Chondrocyte (in vitro differentiated cells): ENCODE measurements at places on chromosomes 2 and 18. TPM values are rescaled to one million over a fixed set of nuclear protein-coding genes. Genes with fewer than 3 reads are reported as not detected.

DNA sequence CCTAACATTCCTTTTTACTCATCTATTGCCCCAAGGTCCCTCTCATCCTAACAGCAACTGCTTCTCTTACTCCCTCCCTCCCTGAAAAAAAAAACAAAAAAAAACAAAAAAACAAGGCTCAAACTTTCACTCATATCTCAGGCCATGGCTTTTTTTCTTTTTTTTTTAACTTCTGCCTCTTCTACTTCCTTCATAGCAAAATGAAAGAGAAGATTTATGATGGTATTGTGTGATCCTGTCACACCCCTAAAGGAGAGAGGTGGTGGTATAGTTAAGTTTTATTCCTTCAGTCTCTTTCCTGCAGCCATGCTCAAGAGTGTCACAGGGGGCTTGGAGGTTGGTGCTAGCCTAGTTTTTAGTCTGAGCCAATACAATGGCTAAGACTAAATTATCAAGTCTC, 21.5 kb upstream of the EPC2 start:
- H3K27ac ChIP-seq = no peak overlapping the region
- H3K4me1 ChIP-seq = no peaks in the 10 kb centered on the region
- H3K4me3 ChIP-seq = no peak overlapping the region
- no peak for DNase-seq
- H3K27me3 ChIP-seq = no peaks in the 10 kb centered on the region
- H3K36me3 ChIP-seq = no peaks in the 10 kb centered on the region

DNA sequence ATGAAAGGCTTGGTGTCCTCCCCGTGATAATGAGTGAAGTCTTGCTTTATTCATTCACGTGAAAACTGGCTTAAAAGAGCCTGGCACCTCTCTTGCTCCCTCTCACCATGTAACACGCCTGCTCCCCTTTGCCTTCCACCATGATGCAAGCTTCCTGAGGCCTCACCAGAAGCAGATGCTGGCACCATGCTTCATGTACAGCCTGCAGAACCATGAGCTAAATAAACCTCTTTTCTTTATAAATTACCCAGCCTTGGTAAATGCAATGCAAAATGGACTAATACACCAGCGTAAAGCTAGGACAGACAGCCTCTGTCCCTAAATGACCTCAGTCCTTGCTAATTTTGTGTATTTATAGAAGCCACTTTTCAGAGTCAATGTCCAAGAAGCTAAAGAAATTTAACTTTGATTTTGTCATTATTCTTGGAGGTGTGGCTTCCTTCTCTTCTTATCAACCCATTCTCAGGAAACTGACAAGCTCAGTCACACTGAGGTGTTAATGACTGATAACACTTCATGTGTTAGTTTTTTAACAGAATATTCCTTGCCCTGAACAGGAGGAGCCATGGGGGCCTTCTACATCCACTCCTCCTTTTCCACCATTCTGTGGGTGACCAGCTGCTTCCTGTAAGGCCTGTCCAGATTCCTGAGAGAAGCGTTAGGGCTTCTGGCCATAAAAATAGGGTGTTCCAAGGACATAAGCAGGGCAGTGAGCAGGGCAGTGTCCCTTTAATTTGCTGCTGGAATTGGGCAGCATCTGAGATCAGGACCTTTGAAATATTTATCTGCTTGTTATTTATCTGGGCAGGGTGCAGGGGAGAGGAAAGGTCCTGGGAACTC, 38.0 kb upstream of the EPAS1 start:
- DNase-seq = no peak
- H3K36me3 ChIP-seq = no peaks in the 10 kb centered on the region
- peaks cover 7% of the 10 kb centered on the region for H3K4me1 ChIP-seq
- H3K27ac ChIP-seq = peak overlapping the region; percentile 46
- H3K27me3 ChIP-seq = peaks cover 2% of the 10 kb centered on the region
- no peak overlapping the region for H3K4me3 ChIP-seq

DNA sequence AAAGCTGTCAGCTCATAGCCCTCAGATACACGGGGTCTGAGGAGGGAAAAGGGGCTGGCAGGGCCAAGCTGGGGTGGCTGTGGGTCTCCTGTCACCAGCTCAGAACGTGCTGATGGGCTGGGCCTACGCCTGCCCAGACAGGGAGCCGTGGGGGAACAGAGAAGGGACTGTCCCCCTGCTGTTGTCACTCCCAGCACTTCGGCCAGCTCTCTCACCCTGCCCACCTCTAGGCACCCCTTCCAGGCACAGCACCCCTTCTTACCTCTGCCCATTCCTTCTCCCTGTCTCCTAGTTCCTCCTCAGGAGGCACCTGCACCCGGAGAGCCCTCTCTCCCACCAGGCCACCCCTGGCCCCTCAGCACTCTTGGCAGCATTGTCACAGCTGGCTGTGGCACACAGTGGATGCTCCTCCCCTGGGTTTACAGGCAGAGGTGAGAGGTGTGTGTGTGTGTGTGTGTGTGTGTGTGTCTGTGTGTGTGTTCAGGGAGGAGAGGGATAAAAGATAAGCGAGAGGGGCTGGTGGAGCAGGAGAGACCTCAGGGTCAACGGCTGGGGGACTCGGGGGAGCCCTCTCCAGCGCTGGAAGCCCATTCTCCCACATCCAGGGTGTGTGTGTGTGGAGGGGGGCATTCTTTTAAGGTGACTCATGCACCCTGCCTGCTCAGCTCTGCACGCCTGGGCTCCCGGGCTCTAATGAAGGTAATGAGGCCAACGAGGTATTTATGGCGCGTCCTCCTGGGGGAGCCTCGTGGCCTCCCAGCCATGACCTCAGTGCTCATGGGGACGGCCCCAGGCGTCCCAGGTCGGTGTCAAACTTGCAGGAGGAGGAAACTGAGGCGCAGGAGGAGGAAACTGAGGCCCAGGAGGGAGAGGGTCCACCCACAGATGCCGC, 66.1 kb upstream of the SMAD7 start:
- no peaks in the 10 kb centered on the region for H3K27me3 ChIP-seq
- peak overlapping the region; percentile 97 for H3K27ac ChIP-seq
- no peaks in the 10 kb centered on the region for H3K36me3 ChIP-seq
- no peak overlapping the region for H3K4me3 ChIP-seq
- DNase-seq = peak; percentile 89

- H3K4me3 ChIP-seq = peak overlapping the region; percentile 61
- peak overlapping the region; percentile 80 for H3K27ac ChIP-seq
- H3K27me3 ChIP-seq = no peaks in the 10 kb centered on the region
- peaks cover 13% of the 10 kb centered on the region for H3K36me3 ChIP-seq
- no peak for DNase-seq
- H3K4me1 ChIP-seq = peaks cover 36% of the 10 kb centered on the region
These were observed 102.4 kb downstream of the CABLES1 start for GRCh38 chr18:23237524-23238151.

DNA sequence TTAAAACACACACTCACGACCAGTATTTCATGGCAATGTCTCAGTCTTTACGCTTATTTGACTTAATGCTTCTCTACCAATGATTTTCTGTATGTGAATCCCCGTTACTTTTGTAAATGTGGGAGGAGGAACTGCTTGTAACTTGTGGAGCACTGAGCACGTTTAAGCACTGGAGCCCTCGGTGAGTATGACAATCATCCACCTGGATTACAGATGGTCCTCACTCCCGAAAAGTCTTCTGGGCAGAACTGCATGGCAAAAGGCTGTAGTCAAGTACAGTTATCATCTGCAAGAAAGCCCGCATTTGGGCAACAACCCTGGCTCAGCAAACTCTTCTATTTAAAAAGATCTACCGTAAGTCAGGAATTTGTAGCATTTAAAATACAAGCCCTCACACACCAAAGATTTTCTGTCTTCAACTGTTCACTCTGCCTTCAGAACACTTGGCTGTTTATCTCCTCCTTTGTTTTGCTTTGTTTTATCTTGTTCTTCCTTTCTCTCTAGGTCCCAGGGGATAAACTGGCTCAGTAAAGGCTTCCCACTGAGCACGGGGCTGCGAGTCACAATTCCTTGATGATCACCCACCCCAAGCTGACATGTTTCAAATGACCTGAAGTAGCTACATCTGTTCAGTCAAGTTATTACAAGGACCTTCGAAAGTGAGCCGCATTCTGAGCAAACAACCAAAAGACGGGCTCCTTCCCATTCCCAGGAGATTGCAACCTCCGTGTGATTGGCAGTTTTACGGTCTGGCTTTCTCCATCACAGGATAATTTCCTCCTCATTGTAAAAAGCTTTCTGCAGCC, 102.2 kb downstream of the DLGAP1 start:
- no peak overlapping the region for H3K4me3 ChIP-seq
- peaks cover 12% of the 10 kb centered on the region for H3K27me3 ChIP-seq
- no peaks in the 10 kb centered on the region for H3K36me3 ChIP-seq
- H3K4me1 ChIP-seq = peaks cover 3% of the 10 kb centered on the region
- DNase-seq = no peak

ELOA2 gene
- total RNA-seq = not detected in 3 replicates

C2orf15 gene
- total RNA-seq = 0.17 to 0.26 TPM in 2 of 3 replicates, not detected in the other

HOXD13 gene
- total RNA-seq = not detected in 3 replicates

SCYGR4 gene
- total RNA-seq = not detected in 3 replicates

ANKRD36C gene
- 29.9 to 50.8 TPM (median 33.8 TPM) in 3 replicates for total RNA-seq

TBC1D8 gene
- total RNA-seq = 6.2 to 8.2 TPM (median 7.3 TPM) in 3 replicates

KIF1A gene
- total RNA-seq = 15.2 to 63.5 TPM (median 60.0 TPM) in 3 replicates
